ENCODE measurements at places on chromosomes 4 and X.

DNA sequence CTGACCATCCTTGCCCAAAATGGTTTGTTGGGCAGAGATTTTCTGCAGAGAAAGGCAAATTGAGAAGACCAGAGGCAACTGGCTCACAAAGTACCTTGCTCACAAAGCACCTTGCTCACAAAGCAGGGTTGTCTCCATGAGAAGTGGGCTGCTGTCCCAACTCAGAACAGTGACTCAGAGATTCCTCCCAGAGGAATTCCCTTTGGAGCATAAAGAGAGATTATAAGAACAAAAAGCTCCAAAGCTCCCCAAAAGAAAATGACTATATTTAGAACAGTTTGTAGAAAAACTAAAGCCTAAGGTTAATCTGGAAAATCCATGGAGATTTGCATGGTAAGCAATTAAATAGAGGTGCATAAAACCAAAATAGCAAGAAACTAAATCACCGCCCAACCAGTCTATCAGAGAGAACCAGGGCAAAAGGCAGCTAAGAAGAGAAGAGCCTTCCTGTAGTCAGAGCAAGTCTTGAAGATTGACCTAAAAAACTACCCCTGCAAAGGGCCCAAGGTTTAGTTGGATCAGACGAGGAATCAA, 731.4 kb downstream of the FAT4 start:
- no peak for DNase-seq

DNA sequence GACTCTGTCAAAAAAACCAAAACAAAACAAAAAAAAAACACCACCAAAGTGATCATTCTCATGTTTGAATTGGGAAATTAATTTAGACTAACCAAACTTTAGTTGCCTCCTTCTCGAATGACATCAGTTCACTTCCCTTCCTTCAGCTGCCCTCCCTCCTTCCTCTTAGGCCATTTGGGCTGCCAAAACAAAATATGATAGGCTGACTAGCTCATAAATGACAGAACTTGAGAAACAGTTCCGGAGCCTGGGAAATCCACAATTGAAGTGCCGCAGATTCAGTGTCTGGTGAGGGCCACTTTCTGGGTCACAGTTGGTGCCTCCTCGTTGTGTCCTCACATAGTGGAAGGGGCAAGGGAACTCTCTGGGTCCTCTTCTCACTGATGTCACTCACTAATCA, 16.1 kb upstream of the WAS start:
- no peak for DNase-seq

- DNase-seq, result no peak
Observed at GRCh38 chr4:168188754-168189153, 96.4 kb downstream of the ANXA10 start.

DNA sequence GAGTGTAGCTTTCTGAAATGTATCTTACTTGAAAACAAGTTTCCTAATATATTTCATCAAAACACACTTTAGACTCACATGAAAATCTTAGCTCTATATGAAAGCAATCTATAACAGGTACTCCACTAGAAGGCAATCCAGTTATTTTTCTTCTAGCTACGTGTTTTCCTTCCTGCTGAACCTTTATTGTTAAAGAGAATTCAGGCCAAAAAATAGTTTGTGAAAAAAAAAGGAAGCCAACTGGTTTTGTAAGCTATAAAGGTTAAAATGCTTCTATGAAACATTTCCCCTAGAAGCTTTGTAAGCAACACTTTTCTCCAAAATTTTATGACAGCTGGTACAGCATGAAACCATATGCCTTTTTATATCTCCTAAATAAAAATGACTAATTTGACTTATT, 304.7 kb upstream of the DIAPH2 start:
- no peak for DNase-seq

DNA sequence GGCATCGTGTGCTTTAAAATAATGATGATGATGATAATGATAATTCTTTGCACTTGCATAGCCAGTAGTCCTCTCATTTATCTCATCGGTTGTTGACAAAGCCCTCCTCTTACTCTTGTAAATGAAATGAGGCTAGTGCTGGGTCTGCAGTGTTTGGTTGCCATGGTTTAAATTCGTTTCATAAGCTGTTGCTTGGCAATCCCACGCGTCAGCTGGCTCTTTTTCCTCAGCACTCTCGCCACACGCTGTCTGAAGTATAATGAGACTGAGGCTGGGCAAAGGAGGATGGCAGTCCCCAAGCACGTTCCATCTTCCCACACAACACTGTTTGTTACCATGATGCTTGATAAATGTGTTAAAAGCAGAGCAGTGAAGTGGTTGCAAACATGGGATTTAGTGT, 15.5 kb downstream of the PAGE4 start:
- no peak for DNase-seq

Measured in aorta (tissue), 5 donors.